Fibroblast of lung (primary cell): ENCODE measurements at places on chromosomes 16 and 17. TPM values are rescaled to one million over a fixed set of nuclear protein-coding genes. Genes with fewer than 3 reads are reported as not detected.
A peak's percentile ranks its signal among the peaks of the same experiment; 100 is the strongest.

- DNase-seq: no peak
- H3K36me3 ChIP-seq: no peaks in the 10 kb centered on the region
- no peak overlapping the region for H3K4me3 ChIP-seq
- no peaks in the 10 kb centered on the region for H3K27me3 ChIP-seq
- H3K27ac ChIP-seq: no peak overlapping the region
Observed at GRCh38 chr16:80909720-80910119, 97.0 kb downstream of the CMC2 start.

DNA sequence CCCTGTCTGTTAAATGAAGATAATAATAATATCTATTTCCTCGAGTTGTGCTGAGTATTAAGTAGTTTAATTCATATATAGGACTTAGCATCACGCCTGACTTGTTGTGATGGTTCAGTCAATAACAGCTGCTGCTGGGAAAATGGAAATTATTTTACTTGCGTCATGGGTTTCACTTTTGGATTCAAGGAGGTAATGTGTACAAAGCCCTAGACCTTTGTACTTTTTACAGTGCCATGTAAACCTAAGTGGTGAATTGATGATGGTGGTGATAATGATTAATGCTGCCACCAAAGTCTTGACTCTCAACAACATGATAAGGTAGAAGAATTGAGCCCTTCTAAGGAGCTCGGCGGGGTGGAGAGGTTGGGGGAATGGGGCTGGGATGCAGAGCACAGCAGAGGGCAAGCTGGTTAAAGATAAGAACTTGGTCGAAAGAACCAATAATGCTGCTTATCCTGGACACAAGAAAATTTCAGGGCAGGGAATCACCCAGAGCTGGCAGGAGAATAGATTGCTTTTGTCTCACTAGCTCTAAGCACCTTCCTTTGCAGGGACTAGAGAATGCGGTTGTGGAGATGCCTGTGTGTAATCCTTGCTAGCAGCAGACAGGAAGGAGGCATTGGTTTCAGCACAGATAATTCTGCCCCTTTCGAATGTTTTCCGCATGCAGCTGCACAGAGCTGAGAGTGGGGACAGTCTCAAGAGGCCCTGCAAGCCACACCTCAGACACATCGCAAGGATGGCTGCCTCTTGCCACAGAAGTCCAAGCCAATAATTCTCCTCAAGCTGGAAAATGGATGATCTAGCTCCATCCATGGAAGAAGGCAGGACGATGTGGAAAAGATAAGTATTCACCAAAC, 187.1 kb downstream of the TMEM114 start:
- no peaks in the 10 kb centered on the region for H3K27me3 ChIP-seq
- no peaks in the 10 kb centered on the region for H3K36me3 ChIP-seq
- no peak overlapping the region for H3K27ac ChIP-seq
- no peak overlapping the region for H3K4me3 ChIP-seq

DNA sequence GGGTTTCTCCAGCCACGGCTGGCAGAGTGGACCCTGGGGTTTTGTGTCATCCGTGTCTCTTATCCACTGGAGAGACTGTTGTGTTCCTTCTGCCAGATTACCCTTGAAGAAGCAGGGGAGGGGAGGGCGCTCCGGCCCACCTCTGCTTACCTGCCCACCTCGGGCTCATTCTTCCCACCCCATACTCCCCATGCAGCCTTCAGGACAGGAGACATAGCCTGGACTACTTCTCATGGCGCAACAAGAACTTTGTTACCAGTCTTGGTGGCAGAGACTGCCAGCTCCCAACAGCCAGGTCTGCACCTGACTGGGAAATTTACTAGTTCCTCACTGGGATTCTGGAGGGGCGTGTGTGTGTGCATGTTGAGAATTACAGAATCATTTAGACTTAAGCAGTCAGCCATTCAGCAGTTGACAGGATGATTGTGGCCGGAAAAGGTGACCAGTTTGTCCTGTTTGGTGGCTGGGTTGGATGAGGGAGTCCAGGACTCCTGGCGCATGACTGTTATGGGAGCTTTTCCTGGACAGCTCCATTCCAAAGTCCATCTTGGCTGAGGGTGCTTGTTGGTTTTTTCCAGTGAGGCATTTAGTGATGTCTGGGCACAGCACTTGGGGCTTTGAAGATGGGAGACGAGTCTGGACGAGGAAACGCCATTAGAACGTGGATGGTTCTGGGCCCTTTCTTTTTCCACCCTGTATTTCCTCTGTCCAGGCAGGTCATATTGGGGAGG, 8.7 kb downstream of the GSE1 start:
- H3K4me3 ChIP-seq: no peak overlapping the region
- no peaks in the 10 kb centered on the region for H3K27me3 ChIP-seq
- no peak for DNase-seq
- no peak overlapping the region for H3K27ac ChIP-seq

DNA sequence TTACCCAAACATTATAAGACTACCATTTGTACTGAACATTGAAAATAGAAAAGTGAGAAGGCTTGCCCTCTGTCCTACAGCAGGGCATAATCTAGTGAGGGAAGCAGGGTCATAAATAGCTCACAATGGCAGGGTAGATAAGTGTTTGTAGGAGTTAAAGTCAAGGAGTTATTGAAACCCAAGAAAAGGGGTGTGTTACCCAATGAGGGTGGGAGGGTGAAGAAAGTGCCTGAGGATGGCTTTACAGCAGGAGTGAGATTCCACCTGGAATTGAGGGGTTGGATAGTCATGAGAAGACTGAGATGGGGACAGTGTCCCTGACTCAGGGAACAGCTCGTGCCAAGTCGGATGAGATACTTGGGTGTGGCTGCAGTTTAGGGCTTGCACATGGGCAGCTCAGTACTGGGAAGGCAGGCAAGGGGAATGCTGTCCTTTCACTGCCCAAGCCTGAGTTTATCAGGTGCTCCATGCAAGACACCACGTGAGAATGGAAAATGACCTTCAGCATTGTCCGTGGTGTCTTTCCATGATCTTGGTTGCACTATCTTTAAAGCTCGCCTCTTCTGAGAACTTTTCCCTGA, 393.2 kb upstream of the MAF start:
- H3K27me3 ChIP-seq: no peaks in the 10 kb centered on the region
- no peak for DNase-seq
- no peak overlapping the region for H3K4me3 ChIP-seq
- no peaks in the 10 kb centered on the region for H3K4me1 ChIP-seq

DNA sequence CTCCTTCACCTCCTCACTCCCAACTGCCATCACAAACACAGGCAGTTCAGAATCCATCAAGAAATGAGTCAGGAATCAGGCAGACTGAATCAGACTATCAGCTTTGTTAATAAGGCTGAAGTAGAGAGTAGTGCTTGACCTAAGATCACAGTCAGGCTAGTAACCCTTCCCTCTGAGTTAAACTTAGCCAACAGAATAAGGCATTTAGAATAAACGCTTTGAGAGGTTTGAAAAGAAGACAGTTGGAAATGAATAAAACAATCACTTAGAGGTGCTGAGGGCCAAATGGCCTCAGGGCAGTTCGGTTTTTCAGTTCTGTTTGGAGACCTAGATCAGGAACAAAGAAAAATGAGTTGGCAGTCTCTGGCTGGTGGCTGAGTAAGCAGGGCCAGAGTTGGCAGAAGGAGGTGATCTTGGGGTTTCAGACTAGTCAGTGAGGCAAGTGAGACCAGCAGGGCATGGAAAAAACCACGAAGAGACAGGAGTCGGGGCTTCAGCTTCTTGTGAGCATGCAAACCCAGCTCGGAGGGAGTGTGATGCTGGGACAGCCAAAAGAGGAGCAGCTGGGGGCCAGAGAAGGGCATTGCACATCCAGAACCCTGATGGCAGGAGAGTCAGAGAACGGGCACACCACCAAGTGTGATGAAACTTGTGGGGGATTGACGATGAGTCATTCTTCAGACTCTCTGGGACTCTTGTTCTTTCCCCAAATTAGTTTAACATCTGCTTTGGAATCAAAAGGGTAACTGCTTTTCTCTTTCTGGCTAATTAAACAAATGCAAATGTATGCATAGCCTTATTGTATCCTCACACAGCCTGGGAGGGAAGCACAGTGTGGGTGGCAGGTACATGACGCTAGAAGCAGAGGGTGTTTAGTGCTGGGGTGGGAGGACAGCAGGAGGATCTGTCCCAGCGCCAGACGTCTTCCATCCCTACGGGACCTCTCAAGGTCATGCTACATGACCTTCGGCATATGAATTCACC, 54.8 kb downstream of the SPECC1 start:
- H3K4me1 ChIP-seq: peaks cover 18% of the 10 kb centered on the region
- no peaks in the 10 kb centered on the region for H3K36me3 ChIP-seq
- DNase-seq: peak; percentile 96
- peak overlapping the region; percentile 57 for H3K27ac ChIP-seq
- no peak overlapping the region for H3K4me3 ChIP-seq

- H3K27ac ChIP-seq: no peak overlapping the region
- DNase-seq: peak; percentile 14
- no peak overlapping the region for H3K4me3 ChIP-seq
- peaks cover 2% of the 10 kb centered on the region for H3K27me3 ChIP-seq
- H3K4me1 ChIP-seq: no peaks in the 10 kb centered on the region
Observed at GRCh38 chr16:74829637-74830036, 55.0 kb upstream of the FA2H start.

CD300E gene
- polyA plus RNA-seq: not detected in 2 replicates

MAP2K4 gene
- polyA plus RNA-seq: 23.5 and 23.9 TPM in 2 replicates
